Vagina (tissue), 2 donors: ENCODE measurements at places on chromosomes 4 and X.

- DNase-seq: no peak
These were observed 73.5 kb downstream of the PRSS12 start for GRCh38 chr4:118279328-118279727.

- DNase-seq: no peak
These were observed 21.8 kb downstream of the TXLNG start for GRCh38 chrX:16807976-16808542.

DNA sequence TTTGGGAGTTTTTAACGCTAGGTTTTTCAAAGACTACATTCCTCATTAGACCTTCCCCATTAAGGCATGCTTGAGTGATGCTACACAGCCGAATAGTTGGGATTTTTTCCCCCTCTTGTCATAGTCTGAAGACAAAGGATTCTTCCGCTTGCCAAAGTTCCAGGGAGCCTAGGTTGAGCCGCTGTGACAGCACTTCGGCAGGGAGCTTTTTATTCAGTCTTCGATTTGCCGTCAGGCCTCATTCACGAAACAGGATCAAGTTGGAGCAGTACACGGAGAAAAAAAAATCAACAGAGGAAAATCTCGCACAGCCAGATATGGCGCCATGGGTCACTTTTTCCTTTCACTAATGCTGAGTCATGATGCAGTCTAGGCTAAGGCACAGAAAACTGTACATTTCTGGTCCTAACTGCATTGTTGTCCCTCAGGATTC lies 24.3 kb downstream of the SHROOM3 start:
- DNase-seq: no peak

GRCh38 chr4:126630230-126630629 lies 1002.5 kb upstream of the INTU start:
- no peak for DNase-seq

DNA sequence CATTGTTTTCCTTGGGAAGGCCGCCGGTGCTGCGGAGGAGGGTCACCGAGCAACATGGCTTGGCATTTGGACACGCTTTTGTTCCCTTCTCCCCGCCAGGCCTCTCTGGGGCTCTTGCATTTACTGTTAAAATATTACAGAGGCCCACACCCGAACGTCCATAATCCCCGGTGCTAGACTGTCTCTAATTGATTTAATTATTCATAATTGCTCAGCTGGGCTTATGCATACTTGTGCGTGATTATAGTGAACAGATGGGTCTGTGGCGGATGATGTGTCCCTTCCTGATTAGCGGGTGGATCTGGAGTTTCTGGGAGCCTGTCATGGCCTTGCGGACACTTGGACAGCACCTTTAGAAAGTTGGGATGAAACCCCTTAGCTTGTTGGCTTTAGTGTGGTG lies 100.2 kb upstream of the MSX1 start:
- DNase-seq: no peak

- DNase-seq: no peak
These were observed 34.1 kb downstream of the SORCS2 start for GRCh38 chr4:7226439-7226838.

- DNase-seq: no peak
These were observed 40.8 kb upstream of the LEF1 start for GRCh38 chr4:108209489-108209888.

GRCh38 chrX:152942077-152942442 lies 44.2 kb downstream of the ZNF185 start:
- DNase-seq: no peak
